Activated CD4-positive, alpha-beta memory T cell treated with anti-CD3 and anti-CD28 coated beads, Interleukin-2, amount 10 ng/mL, durations not matched to agents 7 days and 5 days (primary cell): ENCODE measurements at places on chromosomes 7 and 10. TPM values are rescaled to one million over a fixed set of nuclear protein-coding genes. Genes with fewer than 3 reads are reported as not detected.
A peak's percentile ranks its signal among the peaks of the same experiment; 100 is the strongest.

DNA sequence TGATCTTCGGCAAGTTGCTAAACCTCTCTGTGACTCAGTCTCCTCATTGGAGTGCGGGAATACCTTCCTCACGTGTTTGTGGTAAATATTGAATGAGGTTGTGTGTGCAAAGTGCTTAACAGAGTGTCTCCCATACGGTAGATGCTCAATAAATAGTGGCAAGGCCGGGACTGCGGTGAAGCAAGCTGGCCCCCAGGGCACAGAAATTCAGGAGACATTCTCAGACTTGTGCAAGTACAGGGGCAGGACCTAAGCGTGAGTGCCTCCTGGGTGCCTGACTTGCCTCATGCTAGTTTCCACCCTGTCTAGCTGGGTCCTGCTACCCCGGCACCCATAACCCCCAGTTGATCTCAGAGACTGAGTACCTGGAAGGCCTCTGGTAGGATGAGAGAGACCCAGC lies 97.8 kb downstream of the CDH23 start:
- DNase-seq = no peak

- DNase-seq = no peak
Observed at GRCh38 chr7:129187681-129188371, 607 bp upstream of the SMO start.

DNA sequence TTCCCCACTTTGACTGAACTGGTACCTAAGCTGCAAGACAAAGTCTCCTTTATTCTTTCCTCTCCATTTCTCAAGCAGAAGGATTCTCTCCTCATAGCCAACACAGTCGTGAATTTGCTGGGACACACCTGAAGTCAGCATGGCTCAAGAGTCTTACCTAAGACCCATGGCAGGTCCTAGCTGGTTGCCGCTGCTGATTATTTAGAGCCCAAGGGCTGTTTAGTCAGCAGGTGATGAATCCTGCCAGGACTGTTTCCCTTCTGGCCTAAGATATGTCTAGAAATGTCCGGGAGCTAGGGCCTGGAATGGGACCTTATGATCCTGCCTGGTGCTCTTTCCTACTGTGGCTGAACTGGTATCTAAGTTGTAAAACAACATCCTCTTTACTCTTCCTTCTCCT lies 82.8 kb downstream of the AHCYL2 start:
- DNase-seq = no peak

DNA sequence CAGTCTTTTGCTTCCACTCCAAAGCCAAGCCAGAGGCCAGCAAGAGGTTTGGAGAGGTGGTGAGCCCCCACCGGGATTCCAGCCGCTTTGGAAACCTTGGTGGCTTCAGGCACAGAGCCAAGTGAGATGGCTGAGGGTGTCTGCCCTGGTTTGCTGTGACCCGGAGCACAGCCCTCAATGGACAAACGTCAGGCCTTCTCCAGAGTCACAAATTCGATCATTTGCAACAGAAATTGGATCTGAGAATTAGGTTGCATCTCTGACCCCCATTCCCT lies 885 bp upstream of the NKX1-2 start:
- no peak for DNase-seq

The TUBAL3 gene
- not detected for total RNA-seq

The POMZP3 gene
- 21.8 TPM for total RNA-seq

DNA sequence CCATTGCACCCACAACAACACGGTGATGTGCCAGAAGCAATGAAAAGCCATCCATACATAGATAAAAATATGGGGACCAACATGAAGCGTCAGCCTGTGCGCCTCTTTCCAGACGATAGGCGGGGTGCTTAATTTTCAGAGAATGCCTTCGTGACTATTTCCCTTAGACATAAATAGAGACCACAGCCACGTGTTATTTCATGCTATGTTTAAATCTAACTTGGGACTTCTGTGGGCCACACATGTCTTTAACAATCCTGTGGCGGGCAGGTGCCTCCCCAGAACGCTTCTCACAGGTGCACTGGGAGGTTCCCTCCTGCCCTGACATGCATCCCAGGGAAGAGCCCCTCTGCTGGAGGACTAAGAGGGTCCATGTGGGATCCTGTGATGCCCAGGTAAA lies 259.7 kb downstream of the ADARB2 start:
- DNase-seq = no peak

- DNase-seq = peak; percentile 53
Observed at GRCh38 chr7:142711746-142712616, 37.3 kb upstream of the PRSS1 start.

DNA sequence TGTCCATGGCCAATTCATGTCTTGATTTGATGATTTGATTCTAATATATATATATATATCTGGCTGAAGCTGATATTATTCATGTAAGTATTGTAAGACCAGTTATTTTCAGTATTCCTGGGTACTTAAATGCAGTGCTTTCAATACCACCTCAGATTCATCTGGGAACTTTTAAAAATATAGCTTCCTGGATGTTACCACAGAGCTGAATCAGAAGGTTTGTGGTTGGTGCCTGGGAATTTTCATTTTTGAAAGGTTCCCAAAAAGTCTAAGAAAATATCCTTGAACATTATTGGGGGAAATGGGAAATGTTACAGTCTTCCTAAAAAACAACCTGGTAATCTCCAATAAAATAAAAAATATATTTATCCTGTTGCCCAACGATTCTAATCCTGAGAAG lies 10.7 kb upstream of the PPP3CB start:
- no peak for DNase-seq

- no peak for DNase-seq
Observed at GRCh38 chr7:29606287-29606721, 42.7 kb downstream of the PRR15 start.

The PRKG1 gene
- not detected for total RNA-seq

The NRAP gene
- total RNA-seq = not detected
